Pancreas (tissue), 10 donors: ENCODE measurements at places on chromosomes 11 and 22. TPM values are rescaled to one million over a fixed set of nuclear protein-coding genes. Genes with fewer than 3 reads are reported as not detected.

Gene FAM83F
- total RNA-seq = 14.9 TPM

DNA sequence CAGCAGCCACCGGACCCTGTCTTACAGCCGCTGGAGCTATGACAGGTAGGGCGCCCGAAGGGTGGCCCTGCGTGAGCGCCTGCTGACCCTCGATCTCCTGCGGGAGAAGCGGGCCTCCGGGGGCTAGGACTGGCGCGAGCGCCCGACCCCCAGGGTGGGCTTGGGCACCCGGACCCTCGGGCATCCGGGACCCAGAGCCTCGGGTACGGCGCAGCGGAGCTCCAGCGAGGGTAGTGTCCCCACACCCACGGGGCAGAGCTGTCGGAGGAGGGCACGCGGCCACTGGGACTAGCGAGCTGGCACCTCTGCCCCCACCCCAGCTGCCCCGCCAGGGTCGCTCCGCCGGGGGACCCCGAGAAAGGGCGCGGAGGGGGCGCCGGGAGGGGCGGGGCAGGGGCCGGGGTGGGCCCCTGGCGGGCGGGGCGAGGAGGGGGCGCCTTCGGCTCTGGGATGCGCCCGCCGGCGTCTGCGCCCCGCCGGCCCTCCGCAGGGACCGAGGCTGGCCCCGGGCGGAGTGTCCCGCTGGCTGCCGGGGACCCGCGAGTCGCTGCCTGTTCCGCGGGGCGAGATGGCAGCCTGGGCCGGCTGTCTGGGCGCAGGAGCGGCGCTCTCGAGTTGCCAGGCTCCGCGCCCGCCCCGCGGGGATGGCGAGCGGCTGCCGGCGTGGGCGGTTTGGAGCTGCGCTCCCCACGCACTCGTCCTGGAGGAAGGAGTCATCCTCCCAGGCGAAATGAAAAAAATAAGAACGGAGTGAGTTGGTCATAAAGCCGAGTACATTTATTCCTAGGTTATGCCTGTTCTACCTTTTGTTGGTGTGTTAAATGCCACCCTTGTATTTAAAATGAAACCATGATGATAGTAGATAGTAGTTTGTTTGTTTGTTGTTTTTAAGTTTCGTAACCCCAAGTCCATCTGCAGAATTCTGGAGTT is 32.4 kb downstream of the EIF3F start:
- no peaks in the 10 kb centered on the region for H3K36me3 ChIP-seq
- H3K27ac ChIP-seq = no peak overlapping the region
- H3K4me1 ChIP-seq = no peaks in the 10 kb centered on the region
- H3K27me3 ChIP-seq = peaks cover 3% of the 10 kb centered on the region
- peak; percentile 47 for DNase-seq

Gene DUSP8
- total RNA-seq = 6.4 TPM

Gene MEI1
- total RNA-seq = 0.35 TPM

Gene EP300
- total RNA-seq = 19.3 TPM

Gene RBMXL2
- total RNA-seq = not detected

DNA sequence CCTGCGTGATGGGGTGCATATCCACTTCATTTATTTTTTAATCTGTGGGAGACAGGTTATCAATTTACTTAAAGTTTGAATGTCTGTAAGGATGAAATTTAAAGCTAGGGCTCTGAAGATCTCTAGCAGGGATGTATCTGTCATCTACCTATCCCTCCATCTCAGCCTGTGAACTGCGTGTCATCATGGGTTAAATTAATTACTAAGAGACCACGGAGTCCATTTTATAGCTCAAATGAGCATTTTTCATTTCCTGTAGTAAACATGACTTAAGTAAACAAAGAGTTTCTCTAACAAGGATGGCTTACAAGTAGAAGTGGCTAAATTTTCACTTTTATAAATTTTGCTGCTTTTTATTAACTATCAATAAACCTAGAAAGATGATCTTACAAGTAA is 2.9 kb upstream of the GLB1L3 start:
- no peak overlapping the region for H3K4me3 ChIP-seq
- H3K36me3 ChIP-seq = no peaks in the 10 kb centered on the region

Gene FERMT3
- total RNA-seq = 2.2 TPM

- peaks cover 45% of the 10 kb centered on the region for H3K4me1 ChIP-seq
- H3K27ac ChIP-seq = no peak overlapping the region
- H3K27me3 ChIP-seq = no peaks in the 10 kb centered on the region
- no peak for DNase-seq
- H3K4me3 ChIP-seq = no peak overlapping the region
Observed at GRCh38 chr11:27352781-27353180, 10.2 kb downstream of the CCDC34 start.

Gene DENND6B
- 9.5 TPM for total RNA-seq

GRCh38 chr11:109521571-109522086 is 99.6 kb downstream of the C11orf87 start:
- no peaks in the 10 kb centered on the region for H3K27me3 ChIP-seq
- no peaks in the 10 kb centered on the region for H3K4me1 ChIP-seq
- H3K27ac ChIP-seq = no peak overlapping the region
- H3K4me3 ChIP-seq = no peak overlapping the region
- H3K36me3 ChIP-seq = no peaks in the 10 kb centered on the region

GRCh38 chr22:26558248-26558895 is 31.6 kb downstream of the TPST2 start:
- no peaks in the 10 kb centered on the region for H3K27me3 ChIP-seq
- H3K36me3 ChIP-seq = no peaks in the 10 kb centered on the region
- peaks cover 22% of the 10 kb centered on the region for H3K4me1 ChIP-seq
- peak; percentile 62 for DNase-seq
- peak overlapping the region; percentile 12 for H3K27ac ChIP-seq

DNA sequence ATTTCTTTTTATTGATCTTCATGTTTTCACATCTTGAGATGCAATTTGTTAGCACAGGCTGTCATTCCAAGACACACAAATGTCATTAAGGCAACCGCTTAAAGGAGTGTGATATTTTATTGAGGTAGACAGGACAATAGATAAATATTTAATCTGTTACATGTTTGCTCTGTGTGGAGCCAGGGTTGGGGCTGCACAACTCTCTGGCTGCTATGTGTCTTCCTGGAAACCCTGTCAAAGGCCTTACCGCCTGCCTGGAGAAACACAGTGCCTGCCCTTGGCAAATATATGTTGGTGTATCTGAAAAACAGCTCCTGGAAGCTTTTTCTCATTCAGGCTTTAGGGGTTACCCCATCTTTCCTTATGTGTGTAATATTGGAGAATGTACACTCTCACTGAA is 139.7 kb upstream of the TEAD1 start:
- H3K4me1 ChIP-seq = no peaks in the 10 kb centered on the region
- no peak overlapping the region for H3K4me3 ChIP-seq
- H3K27me3 ChIP-seq = no peaks in the 10 kb centered on the region

Gene USP2
- total RNA-seq = 8.6 TPM

- no peak for DNase-seq
- no peak overlapping the region for H3K27ac ChIP-seq
- H3K36me3 ChIP-seq = no peaks in the 10 kb centered on the region
- H3K4me3 ChIP-seq = no peak overlapping the region
- H3K4me1 ChIP-seq = no peaks in the 10 kb centered on the region
Observed at GRCh38 chr22:30435674-30436126, 10.1 kb downstream of the MTFP1 start.

- H3K27ac ChIP-seq = no peak overlapping the region
- H3K4me1 ChIP-seq = no peaks in the 10 kb centered on the region
- H3K36me3 ChIP-seq = no peaks in the 10 kb centered on the region
- H3K4me3 ChIP-seq = no peak overlapping the region
- H3K27me3 ChIP-seq = no peaks in the 10 kb centered on the region
Observed at GRCh38 chr11:46229230-46229629, 48.2 kb upstream of the CREB3L1 start.

DNA sequence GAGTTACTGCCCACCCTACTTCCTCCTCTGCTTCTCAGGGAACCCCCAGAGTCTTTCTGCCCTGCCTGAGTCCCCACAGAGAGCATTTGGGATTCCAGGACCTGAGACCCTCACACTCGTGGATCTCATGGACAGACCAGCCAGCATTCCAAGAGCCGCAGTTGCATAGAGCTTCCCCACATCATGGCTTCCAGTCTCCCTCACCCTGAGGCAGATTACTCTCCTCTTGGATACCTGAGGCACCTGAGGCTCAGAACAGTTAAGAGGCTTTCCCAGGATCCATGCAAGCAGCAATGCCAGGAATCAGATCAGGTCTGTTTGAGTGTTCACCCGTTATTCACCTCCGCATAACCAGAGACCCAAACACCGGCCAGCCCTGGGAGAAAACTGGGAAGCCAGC is 102.2 kb downstream of the TRIM29 start:
- no peaks in the 10 kb centered on the region for H3K27me3 ChIP-seq
- DNase-seq = no peak
- no peaks in the 10 kb centered on the region for H3K36me3 ChIP-seq

- DNase-seq = no peak
- no peaks in the 10 kb centered on the region for H3K36me3 ChIP-seq
- no peak overlapping the region for H3K4me3 ChIP-seq
- H3K27ac ChIP-seq = no peak overlapping the region
Observed at GRCh38 chr11:16126362-16126761, 230.0 kb downstream of the SOX6 start.

GRCh38 chr11:69947059-69947792 is 128.0 kb upstream of the FGF3 start:
- no peaks in the 10 kb centered on the region for H3K27me3 ChIP-seq
- H3K4me3 ChIP-seq = no peak overlapping the region
- H3K36me3 ChIP-seq = no peaks in the 10 kb centered on the region
- H3K27ac ChIP-seq = no peak overlapping the region
- no peaks in the 10 kb centered on the region for H3K4me1 ChIP-seq
- DNase-seq = no peak

Gene PRODH
- 4.1 TPM for total RNA-seq

- H3K36me3 ChIP-seq = no peaks in the 10 kb centered on the region
- H3K27ac ChIP-seq = no peak overlapping the region
- H3K4me3 ChIP-seq = no peak overlapping the region
- H3K27me3 ChIP-seq = no peaks in the 10 kb centered on the region
Observed at GRCh38 chr11:55714982-55715888, 53.2 kb downstream of the OR4C6 start.

Gene UBE4A
- 24.1 TPM for total RNA-seq

- no peaks in the 10 kb centered on the region for H3K4me1 ChIP-seq
- no peaks in the 10 kb centered on the region for H3K36me3 ChIP-seq
- H3K27me3 ChIP-seq = no peaks in the 10 kb centered on the region
- no peak overlapping the region for H3K4me3 ChIP-seq
- no peak for DNase-seq
- no peak overlapping the region for H3K27ac ChIP-seq
Observed at GRCh38 chr11:23143022-23143421, 282.7 kb upstream of the CCDC179 start.

- H3K4me3 ChIP-seq = no peak overlapping the region
- no peak overlapping the region for H3K27ac ChIP-seq
- no peaks in the 10 kb centered on the region for H3K36me3 ChIP-seq
Observed at GRCh38 chr22:39908737-39909136, 7.9 kb downstream of the GRAP2 start.

DNA sequence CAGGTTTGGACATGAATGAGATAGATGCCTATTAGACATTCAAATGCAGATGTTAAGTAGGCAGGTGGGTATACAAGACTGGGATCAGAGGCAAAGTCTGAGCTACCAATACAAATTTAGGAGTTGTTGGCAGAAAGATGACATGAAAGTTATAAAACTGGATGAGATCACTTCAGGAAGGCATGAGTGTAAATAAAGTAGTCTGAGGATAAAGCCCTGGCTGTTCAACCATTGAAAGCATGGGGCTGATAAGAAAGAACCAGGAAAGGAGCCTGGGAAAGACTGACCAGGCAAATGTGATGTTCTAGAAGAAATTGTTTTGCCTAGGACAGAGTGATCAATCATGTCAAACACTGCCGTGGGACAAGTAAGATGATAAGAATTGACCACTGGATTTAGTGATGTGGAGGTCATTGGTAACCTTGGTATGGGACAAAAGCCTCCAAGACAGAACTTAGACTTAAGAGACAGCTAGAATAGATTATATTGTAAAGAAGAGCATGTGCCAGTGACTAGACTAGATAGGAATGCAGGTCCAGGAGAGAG is 98.5 kb downstream of the EHF start:
- H3K4me3 ChIP-seq = no peak overlapping the region
- no peaks in the 10 kb centered on the region for H3K4me1 ChIP-seq
- no peak overlapping the region for H3K27ac ChIP-seq
- no peak for DNase-seq

Gene NLRP10
- not detected for total RNA-seq

GRCh38 chr11:45501392-45502225 is 163.8 kb downstream of the CHST1 start:
- H3K27ac ChIP-seq = no peak overlapping the region
- no peaks in the 10 kb centered on the region for H3K36me3 ChIP-seq
- H3K4me3 ChIP-seq = no peak overlapping the region
- no peaks in the 10 kb centered on the region for H3K27me3 ChIP-seq

Gene JAML
- 5.3 TPM for total RNA-seq
